ENCODE measurements at places on chromosomes 4 and X. TPM values are rescaled to one million over a fixed set of nuclear protein-coding genes. Genes with fewer than 3 reads are reported as not detected.
A peak's percentile ranks its signal among the peaks of the same experiment; 100 is the strongest.

DNA sequence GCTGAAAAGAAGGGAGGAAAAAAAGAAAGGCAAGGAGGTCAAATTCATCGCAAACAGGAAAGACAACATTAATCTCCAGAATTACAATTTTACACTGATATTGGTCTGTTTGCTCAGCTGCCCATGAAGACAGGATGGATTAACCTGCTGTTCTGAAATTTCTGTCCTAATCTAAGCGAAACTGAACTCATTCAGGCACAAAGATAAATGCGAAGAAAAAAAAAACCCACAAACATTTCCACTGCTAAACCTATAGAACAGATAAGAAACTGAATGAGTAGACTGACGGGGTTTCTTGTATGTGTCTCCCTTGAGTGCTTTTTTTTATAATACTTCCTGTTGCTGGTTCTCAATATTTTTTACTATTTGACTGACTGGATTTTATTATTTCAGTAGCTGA, 251.8 kb upstream of the FTHL17 start:
- DNase-seq: no peak

- DNase-seq: peak; percentile 35
These were observed 1.3 kb upstream of the ZNF141 start for GRCh38 chr4:336099-336892.

DNA sequence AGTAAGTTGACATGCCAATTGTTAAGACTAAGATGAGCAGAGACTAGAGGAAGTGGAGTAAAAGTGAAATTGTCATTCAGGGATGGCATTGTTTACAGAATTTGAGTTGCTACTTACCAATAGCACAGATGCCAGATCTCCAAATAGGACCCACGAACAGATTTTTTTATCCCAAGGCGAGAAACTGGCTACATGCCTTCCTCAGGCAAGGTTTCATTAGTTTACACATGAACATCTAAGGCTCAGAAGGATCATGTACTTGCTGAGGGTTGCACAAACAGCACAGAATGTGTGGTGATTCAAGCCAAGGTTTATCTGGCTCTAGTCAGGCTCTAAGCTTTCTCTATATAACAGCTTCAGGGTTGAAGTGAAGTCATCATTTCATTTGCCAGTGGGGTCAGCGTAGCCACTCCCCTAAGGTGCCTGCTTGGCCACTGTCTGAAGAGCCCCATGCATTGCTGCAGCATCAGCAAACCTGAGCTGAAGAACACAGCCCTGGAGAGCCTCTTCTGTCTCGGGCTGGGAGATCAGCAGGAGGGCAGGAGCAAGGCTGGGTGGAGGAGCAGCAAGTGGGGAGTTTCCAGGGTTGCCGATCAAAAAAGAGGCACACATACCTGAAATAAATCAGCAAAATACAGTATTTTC, 193.0 kb upstream of the LCORL start:
- DNase-seq: no peak

DNA sequence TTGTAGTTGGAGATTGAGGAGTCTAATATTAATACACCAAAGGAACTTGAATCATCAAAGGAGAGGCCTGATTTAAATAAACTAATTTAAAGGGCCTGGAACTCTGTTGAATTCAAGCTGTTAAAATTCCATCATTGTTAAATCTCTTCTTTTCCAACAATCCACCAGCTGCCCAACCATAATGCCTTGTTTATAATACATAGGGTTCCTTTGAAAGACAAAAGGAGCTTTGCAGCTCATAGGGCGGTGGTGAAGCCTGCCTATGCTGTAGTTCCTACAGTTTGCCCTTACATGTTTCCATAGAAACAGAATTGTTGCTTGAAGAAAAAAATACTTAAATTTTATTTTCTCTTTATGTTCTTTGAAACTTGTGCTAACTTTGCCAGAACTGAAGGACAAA, 102.8 kb downstream of the GLUD2 start:
- DNase-seq: no peak

DNA sequence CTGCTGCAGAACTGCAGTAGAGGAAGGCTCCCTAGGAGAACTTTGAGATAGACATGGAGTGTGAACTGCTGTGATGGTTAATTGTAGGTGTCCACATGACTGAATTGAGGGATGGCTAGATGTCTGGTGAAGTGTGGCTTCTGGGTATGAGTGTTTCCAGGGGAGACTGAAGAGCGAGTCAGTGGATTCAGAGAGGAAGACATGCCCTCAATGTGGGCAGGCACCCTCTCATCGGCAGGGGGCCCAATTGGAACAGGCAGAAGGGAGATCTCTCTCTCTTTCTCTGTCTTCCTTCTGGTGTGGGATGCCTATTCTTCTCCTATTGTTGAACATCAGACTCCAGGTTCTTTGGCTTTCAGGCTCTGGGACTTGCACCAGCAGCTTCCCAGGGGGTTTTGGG, 304.7 kb upstream of the GATB start:
- no peak for DNase-seq

GRCh38 chr4:15116509-15117079, 114.3 kb downstream of the CPEB2 start:
- no peak for DNase-seq

Gene CENPE
- total RNA-seq: 0.37 TPM

Gene GLOD5
- not detected for total RNA-seq

DNA sequence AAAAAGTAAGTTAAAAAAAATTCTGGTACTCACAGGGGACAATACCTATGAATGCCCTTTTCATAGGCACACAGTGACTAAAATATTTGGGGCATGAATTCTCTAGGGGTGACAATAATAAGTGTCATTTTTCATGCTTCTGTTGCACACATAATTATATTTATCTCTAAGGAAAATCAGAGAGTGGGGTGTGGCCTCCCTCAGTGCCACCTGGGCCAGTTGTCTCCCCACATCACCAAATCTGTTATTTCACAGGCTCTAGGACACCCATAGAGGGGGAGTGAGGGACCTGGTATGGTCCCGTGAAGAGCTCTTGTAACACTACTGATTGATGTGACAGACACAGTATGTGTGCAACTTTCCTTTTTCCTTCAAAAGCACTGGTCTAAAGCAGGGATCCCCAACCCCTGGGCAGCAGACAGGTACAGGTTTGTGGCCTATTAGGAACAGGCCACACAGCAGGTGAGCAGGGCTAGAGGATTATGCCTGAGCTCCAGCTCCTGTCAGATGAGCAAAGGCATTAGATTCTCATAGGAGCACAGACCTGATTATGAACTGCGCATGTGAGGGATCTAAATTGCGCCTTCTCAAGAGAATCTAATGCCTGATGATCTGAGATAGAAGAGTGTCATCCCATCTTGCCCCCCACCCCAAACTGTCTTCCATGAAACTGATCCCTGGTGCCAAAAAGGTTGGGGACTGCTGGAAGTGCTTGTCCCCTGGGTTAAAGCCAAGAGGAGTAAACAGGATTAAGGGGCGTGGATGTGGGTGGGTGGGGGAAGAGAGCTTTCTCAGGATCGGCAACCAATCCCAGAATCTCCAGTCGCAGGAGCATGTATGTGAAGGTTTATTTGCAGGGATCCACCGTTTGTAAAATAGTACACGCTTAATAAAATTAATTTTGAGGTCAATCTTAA, 856 bp downstream of the SLC9B1 start:
- peak; percentile 36 for DNase-seq

DNA sequence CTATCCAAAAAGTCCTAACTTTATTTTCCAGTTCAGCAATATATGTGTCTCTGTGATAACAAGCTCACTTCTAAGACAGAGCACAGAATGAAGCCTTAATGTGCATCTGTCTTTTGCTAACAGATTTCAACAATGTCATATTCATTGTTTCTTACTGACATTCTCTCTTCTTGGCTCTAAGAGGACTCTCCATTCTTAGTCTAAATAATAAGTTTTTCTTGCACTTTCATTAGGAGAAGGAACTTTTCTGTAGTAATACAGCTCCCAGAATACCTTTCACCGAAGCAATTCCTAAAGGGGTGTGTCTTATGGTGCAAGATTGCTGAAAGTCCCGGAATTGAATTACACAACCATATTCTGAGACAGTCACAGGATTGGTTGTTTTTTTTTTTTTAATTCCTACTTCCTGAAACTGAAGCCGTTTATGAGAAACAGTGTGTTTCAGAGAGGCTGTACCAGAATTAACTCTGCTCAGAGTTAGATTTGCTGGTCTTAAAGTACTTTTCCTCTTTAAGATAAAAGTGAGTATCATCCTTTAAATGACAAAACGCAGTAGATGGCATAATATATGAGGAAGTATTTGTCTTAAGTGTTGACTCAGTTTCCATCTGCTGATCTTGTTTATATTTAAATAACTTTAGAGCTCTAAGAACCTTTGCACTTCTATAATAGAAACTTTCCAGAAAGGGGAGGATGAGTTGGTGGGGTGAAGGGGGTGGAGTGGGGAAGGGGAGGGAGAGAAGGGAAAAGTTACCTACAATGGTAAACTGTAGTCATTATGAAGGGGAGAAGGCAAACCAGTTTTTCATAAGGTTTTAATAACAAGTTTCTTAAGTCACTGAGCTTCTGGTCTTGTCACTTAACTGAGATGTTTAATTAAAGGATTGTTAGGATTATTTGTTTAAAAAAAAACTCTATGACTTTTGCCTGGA, at the start of gene ALPK1:
Gene ALPK1, plus strand, starts transcription at position 421 of the 932 bp plus-strand sequence.
- DNase-seq: no peak

Gene MAMLD1
- 2.5 TPM for total RNA-seq

DNA sequence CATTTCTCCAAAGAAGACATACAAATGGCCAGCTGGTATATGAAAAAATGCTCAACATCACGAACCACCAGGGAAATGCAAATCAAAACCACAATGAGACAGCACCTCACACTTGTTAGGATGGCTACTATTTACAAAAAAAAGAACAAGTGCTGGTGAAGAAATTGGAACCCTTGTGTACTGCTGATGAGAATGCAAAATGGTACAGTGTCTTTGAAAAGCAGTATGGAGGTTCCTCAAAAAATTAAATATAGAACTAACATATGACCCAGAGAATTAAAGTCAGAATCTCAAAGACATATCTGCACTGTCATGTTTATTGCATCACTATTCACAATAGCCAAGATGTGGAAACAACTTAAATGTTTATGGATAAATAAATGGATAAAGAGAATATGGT, 20.9 kb downstream of the PAGE4 start:
- no peak for DNase-seq

GRCh38 chr4:150662686-150663085, 80.7 kb downstream of the MAB21L2 start:
- DNase-seq: no peak

DNA sequence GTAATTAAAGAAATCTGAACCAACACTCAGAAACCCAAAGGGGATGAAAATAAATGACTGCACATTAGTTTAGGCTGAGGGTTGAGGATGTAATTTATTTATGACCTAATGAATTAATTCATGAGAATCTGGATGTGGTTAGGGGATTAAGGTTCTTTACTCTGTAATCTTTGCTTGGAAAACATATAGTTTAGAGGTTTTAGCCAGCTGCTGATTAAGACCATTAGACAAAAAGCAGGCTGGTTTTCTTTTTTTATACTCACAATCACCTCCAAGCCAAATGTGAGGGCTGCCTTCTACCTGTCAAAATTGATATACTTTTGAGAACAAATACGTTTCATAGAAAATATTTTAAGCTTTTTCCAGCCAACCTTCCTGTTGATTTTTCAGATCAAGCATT, 2705.8 kb downstream of the PCDH7 start:
- DNase-seq: no peak

DNA sequence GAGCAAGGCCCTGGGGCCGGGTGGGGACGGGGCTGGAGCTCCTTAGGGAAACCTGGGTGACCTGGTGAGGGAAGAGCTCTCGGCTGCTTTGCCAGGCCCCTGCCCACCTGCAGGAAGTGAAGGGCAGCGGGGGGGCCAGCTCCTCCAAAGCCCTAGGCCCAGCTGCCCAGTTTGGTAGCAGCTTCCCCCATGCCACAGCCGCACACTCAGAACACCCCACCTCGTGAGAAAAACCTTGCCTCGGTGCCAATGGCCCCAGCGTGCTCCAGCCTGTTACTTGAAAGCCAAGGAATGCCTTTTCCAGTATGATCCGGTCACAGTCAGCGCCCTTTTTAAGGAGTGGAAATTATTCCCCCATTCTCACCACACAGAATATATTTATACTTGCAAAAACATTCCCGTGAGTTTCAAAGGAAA, 38.3 kb downstream of the ACOX3 start:
- peak; percentile 53 for DNase-seq

DNA sequence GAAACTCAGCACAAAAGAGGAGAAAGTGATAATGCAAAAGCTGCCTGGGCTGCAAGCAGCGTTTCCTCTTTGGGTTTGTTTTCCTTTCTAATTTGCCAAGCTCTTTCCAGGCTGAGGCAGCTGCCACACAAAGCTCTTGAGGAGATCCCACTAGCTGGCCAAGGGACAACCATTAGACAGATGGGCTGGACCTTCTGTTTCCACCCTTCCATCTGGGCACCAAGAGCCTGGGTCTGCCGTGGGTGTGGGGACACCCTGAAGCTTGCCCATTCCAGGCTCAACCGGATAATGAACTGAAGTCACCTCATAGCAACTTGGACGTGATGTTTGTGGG, 194.6 kb upstream of the C1QTNF7 start:
- no peak for DNase-seq

Gene TCEAL6
- not detected for total RNA-seq

DNA sequence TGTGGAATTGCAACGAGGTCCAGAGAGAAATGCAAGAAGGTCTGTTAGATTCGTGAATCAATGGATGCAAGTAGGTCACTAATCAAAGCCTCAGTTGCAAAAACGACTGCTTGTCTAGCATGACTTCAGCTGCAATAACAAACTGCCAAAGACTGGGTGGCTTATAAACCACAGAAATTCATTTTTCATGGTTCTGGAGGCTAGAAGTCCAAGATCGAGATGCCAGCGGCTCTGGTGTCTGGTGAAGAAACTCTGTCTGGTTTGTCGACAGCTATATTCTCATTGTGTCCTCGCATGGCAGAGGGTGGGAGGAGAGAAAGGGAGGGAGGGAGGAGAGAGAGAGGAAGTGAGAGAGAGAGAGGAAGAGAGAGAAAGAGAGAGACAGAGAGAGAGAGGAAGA, 114.7 kb downstream of the MXRA5 start:
- no peak for DNase-seq

Gene SMIM43
- total RNA-seq: not detected

- no peak for DNase-seq
These were observed 570 bp upstream of the RNF128 start for GRCh38 chrX:106725931-106726330.

Gene FRMPD3
- not detected for total RNA-seq

- DNase-seq: no peak
These were observed 321.9 kb upstream of the GIMD1 start for GRCh38 chr4:106690487-106690886.

Gene EGFL6
- not detected for total RNA-seq

DNA sequence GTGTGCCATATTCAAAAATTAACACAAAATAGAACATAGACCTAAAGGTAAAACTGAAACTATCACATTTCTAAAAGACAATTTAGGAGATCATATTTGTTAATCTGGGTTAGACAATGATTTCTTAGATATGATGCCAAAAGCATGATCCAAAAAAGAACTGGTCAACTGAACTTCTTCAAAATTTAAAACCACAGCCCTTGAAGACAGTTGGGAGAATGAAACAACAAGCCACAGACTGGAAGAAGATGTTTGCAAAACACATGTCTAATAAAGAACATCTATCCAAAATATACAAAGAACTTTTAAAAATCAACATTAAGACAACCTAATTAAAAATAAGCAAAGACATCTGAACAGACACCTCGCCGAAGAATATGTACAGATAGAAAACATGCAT, 19.5 kb downstream of the COMMD8 start:
- no peak for DNase-seq

GRCh38 chr4:110635163-110635865, 12.4 kb upstream of the PITX2 start:
- no peak for DNase-seq

GRCh38 chr4:37073226-37073840, 171.2 kb upstream of the NWD2 start:
- no peak for DNase-seq

Gene PNMA5
- not detected for total RNA-seq

Gene RASSF6
- total RNA-seq: 0.06 TPM

Data from heart right ventricle (tissue), 16 donors.